ENCODE measurements at places on chromosomes 6 and 20. TPM values are rescaled to one million over a fixed set of nuclear protein-coding genes. Genes with fewer than 3 reads are reported as not detected.

Gene GLP1R
- total RNA-seq: 0.11 TPM

Gene OR12D3
- total RNA-seq: not detected

Gene TMEM244
- not detected for total RNA-seq

Gene SYNDIG1
- total RNA-seq: 1.7 TPM
